ENCODE measurements at places on chromosomes 11 and 22.

DNA sequence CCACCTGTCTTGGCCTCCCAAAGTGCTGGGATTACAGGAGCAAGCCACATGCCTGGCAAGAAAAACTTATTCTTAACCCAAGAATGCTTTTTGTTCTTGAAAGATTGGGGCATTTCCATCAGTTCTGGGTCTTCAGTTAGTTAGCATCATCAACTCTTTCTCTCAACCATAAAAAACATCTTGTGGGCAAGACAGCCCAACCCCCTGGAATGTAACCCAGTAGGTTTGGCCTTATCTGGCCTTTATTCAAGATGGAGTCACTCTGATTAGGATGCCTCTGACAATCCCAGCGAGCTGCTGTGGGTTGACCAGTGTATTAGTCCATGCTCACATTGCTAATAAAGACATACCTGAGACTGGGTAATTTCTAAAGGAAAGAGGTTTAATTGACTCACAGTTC, 9.2 kb upstream of the TPCN2 start:
- DNase-seq = no peak

DNA sequence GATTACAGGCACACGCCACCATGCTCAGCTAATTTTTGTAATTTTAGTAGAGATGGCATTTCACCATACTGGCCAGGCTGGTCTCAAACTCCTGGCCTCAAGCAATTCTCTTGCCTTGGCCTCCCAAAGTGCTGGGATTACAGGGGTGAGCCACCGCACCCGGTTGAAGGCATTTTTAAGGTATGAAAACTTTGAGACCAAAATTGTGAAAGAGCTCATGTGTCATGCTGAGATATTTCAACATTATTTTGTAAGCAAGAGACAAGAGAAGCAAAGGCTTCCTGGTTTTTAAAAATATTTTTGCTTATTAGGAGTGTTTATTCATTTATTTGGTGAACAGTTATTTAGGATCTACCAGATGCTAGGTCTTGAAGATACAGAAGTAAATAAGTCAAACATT, 6.8 kb downstream of the NHERF4 start:
- no peak for DNase-seq

GRCh38 chr11:121722431-121723245, 269.9 kb upstream of the SORL1-AS1 start:
- DNase-seq = no peak

GRCh38 chr22:19114984-19115552, 7.1 kb downstream of the DGCR2 start:
- DNase-seq = no peak

- DNase-seq = no peak
Measured at GRCh38 chr22:39087881-39088684, 9.0 kb upstream of the APOBEC3H start.

DNA sequence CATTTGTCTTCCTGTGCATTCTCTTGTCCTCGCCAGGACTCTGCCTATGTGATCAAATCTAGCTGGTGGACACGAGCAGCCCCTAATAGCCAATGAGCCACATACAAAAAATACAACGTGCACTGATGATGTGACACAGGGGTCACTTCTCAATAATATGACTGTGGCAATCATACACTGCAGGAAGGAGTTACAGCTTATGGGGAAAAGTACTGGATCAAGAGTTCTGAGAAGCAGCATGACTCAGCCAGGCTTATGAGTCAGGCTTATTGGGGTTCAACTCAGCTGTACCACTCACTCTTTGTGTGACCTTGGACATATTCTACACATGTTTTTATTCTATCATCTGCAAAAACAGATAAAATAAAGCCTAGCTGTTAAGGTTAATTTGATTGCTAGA, 889.4 kb upstream of the TENM4 start:
- no peak for DNase-seq

DNA sequence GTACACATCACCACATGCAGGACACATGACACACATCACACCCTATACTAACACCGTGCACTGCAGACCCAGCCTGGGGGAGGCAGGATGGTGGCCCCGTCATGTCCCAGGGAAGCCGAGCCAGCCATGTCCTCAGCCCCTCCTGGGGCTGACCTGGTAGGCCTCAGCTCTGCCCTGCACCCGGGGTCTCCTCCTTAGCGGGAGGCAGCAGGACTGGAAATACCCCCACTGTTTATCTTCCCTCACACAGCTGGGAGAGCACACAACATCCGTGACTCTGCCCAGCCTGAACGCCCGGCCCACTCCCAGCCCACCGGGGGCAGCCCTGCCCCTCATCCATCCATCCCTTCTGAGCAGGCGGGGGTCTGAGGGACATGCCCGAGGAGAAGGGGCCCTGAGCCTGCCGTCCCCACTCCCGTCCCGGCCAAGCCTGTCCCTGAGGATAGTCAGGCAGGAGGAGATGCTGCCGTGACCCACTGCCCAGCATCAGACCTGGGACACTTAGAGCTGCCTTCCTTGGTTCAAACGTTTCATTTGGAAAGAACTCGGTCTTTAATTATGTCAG, 945.0 kb downstream of the BRD1 start:
- no peak for DNase-seq

DNA sequence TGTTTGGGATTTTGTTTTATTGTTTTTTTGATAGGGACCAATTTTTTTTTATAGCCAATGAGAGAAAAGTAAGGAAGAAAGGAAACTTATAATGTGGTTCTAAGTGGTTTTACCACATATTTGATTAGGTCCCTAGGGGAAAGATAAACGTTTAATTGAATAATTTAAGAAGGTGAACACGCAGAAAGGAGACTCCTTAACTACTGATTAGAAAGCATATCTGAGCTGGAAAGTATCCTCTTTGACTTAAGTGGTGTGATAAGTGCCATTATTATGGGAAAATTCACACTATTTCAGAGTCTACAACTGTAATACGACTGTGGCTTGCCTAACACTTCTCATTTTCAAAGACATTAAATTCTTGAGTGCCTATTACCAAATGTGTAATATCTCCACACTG, 106.5 kb upstream of the GRAMD1B start:
- DNase-seq = no peak

- no peak for DNase-seq
Measured at GRCh38 chr11:15695096-15695721, 580.5 kb downstream of the INSC start.

- DNase-seq = no peak
Measured at GRCh38 chr11:36030731-36031281, 86.9 kb downstream of the LDLRAD3 start.

GRCh38 chr11:110490886-110491285, 61.1 kb downstream of the FDX1 start:
- DNase-seq = no peak

DNA sequence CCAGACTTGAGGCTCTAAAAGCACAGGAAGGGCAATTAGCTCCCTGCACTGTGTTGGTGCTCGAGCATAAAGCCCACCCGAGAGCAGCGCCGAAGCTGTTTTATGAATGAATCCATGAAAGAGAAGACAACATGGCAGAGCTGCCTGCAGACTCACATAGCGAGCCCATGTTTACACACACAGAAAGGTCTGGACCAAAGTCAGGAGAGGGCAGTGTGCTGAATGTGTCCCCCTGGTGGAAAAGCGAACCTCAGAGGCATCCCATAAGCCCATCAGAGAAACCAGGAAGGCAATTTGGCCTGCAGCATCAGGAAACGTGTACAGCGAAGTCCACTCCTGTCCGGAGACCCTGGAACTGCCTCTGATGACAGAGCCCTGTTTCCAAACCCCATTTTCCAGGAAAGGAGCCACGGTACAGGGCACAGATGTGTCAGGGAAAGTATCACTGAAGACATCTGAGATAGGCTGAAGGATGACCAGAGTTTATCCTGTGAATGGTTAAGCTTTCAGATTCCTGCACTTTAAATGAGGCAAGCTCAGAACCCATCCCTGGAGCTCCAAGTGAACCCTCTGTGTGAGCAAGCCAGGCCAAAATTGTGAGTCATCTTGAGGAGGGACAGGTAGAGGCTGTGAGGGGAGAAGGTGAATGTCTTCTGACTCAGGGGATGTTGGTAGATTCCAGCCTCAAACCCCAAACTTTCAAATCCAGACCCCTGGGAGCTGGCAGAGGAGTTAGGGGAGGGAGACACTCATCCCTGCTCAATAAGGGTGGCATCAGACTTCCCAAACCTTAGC, 36.9 kb downstream of the CHRDL2 start:
- DNase-seq = no peak

- DNase-seq = no peak
Measured at GRCh38 chr22:43858156-43858895, 4.0 kb downstream of the SULT4A1 start.

- DNase-seq = peak; percentile 25
Measured at GRCh38 chr22:39148727-39149535, 3.5 kb downstream of the CBX7 start.

- DNase-seq = peak; percentile 63
Measured at GRCh38 chr22:25749420-25750169, 7.6 kb downstream of the MYO18B start.

GRCh38 chr22:19759427-19760057, 1.0 kb upstream of the TBX1 start:
- DNase-seq = no peak

- DNase-seq = no peak
Measured at GRCh38 chr11:121657146-121657545, 204.4 kb upstream of the SORL1-AS1 start.

DNA sequence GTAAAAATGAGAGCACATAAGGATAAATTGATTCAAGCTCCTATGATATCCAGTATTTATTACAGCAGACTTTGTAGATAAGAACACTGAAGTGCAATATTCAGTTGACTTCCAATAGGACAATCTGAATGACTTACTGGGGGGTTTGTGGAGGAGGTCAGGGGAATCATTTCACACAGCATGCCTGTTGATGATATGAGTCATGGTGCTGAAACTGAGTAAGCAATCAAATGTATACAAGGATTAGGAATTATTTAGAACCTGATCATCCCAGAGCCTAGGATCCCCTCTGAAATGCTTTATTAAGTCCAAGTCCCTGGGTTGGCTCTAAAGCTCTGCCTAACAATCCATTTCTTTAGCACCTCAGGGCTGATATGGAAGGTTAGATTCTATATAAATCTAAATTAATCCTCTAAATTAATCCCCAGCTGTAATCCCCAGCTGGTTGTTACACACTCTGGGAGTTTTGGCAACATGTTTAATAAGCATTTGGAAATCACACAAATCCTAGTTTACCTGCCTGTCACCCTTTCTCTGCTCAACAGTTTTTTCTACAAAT, 326.4 kb downstream of the GUCY1A2 start:
- DNase-seq = no peak

- no peak for DNase-seq
Measured at GRCh38 chr11:36492724-36493304, 17.3 kb downstream of the TRAF6 start.
